ENCODE measurements at places on chromosomes 1 and 21.

DNA sequence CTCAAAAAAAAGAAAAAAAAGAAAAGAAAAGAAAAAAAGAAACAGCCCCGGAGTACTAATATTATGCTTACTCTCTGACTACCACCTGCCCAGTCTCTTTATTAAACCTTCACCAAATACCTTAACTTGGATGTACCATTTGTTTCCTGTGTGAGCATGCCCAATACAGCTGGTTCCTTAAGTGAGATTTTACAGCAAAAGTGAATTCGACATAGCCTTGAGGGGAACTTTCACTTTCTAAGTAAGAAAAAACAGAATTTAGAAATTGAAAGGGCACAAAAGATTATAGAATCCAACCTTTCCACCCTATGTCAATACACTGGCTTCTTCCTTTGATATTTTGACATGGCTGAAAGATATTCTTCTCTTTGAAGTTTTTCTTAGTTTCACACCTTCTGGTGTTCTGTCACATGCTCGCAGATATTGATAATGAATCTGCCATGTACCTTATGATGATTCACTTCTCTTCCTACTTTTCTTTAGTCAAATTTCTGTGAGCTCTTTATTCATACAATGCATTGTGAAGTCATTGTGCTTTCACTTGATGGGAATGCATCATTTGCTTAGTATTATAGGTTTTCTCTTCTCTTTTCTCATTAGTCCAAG, 5.2 kb upstream of the GIPC2 start:
- no peak for DNase-seq

DNA sequence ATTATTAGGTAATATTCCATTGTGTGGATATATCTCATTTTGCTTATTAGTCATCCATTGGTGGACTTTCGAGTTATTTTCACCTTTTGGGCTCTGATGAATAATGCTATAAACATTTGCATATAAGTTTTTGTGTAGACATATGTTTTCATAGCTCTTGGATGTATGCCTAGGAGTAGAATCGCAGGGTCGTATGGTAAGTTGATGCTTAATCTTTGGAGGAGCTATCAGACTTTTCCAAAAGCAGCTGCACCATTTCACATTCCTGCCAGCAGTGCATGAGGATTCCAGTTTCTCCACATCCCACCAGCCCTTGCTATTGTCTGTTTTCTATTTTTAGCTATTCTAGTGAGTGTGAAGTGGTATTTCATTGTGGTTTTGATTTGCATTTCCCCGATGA, 120.3 kb upstream of the TMEM51 start:
- no peak for DNase-seq

DNA sequence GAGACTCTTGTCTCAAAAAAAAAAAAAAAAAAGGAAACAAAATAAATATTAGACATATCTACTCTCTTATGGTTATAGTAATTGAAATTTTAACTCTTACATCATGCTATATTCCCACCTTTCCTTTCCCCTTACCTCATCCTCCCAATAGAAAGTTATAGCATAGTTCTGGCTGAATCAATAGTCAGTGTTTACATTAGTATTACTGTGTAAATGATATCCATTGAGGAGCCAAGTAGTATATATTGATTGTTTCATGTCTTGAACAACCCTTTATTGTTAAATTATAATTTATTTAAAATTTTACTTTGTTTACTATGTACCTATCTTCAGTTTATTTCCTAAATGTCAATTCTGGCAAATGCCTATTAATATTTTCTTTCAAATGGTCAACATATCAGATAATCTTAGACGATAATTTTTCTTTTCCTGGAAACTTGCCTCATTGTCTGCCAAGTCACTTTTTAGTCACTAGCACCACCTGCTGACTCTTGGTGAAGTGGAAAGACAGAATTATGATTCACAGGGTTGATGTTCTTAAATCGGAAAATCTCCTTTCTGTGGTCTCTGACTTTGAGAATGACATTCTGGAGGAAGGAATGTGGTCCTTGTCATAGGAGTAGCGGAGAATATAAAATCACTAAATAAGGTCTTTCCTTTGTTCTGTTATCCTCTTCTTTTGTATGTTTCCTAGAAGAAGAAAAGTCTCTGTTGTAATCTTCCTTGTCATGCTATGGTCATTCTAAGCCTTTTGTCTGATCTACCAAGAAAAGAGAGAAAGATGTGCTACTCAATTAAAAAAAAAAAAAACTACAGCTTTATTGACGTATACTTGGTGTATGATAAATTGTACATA, 8.6 kb downstream of the HJV start:
- no peak for DNase-seq

DNA sequence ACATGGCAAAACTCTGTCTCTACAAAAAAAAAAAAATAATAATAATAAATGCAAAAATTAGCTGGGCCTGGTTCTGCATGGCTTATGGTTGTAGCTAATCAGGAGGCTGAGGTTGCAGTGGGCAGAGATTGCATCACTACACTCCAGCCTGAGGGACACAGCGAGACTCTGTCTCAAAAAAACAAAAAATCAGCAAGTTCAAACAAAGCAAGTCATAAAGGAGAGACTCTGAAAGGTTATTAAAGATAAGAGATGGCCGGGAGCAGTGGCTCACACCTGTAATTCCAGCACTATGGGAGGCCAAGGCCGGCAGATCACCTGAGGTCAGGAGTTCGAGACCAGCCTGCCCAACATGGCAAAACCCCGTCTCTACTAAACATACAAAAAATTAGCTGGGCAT, 28.8 kb downstream of the COP1 start:
- DNase-seq: no peak

GRCh38 chr1:185439727-185440415, 122.8 kb upstream of the IVNS1ABP start:
- no peak for DNase-seq

GRCh38 chr1:58979086-58979485, 195.2 kb upstream of the JUN start:
- no peak for DNase-seq

DNA sequence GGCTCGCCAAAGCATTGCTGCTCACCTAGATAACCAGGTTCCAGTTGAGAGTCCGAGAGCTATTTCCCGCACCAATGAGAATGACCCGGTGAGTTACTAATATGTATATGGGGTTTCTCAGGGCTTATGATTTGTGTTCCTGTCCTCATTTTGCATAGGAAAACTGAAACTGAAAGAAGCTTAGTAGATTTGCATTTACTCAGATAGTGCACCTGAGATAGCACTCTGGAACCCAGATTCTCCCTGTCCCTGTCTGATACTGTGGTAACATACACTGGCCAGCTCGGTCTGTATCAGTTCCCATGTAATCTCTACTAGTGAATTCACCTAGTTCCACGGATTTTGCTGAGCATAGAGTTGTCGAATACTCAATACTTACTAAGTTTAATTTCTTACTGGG, 28.1 kb downstream of the DAP3 start:
- DNase-seq: no peak

GRCh38 chr1:227273557-227273956, 44.7 kb downstream of the CDC42BPA start:
- DNase-seq: no peak

DNA sequence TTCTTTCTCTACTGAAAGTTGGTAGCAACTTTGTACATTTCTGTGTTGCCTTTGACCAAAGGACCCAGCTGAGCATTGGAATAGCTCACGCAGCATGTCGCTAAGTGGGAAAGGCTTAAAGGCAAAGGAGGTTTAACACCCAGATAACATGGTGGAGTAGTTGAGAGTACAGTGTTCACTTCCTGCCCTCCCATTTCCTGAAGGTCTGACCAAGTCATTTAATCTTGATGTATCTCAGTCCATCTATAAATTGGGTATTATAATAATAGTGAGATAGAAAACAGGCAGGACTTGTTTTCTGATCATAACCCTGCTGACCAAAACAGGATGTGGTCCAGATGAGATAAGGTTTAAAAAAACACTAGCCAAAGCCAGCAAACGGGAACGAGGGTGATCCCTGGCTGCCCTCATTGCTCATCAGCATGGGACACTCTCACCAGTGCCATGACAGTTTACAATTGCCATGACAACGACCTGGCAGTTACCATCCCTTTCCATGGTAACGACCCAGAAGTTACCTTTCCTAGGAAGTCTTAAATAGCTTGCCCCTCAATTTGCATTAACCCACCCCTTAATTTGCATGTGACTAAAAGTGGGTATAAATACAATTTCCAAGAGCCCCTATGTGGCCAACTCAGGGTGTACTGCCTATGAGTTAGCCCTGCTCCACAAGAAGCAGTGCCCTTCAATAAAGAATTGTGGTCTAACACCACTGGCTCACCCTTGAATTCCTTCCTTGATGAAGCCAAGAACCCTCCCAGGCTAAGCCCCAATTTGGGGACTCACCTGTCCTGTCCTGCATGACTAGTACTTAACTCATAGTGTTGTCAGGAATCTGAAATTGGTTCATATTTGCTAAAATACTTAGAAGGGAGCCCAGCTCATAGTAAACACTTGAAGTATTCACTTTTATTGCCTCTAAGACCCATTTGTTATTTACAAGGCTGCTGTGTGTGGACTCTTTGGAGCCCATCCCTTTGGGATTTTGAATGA, 28.4 kb upstream of the FHAD1 start:
- DNase-seq: no peak

- no peak for DNase-seq
These were observed 140.5 kb downstream of the SLC44A5 start for GRCh38 chr1:75470448-75470847.

- DNase-seq: no peak
These were observed 486.5 kb downstream of the SIPA1L2 start for GRCh38 chr1:232143315-232143886.

DNA sequence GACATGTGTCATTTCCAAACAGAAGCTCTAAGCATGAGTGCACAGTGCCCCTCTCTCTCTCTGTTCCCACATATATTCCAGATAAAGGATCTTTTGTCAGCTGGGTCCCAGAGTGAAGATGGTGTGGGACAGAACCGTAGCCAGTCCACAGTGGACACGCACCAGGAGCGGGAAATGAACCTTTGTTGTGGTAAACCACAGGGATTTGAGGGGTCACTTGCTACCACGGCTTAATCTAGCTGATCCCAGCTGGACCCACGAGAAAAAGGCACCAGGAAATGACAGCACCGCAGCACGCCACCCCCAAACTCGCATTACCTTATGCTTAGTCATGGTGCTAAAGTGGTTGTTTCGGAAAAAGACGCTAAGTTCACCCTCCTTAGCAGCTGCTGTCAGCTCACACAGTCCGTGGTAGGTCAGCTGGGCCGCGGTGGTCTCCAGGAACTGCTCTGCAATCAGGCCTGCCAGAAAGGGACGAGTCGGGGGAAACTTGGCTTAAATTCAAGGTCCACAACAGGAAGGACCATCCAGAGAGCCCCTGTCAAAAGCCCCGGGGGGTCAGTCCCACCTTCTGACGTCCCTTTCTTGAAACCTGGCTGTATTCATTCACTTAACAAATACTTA, 7.5 kb downstream of the MINDY1 start:
- DNase-seq: no peak

- no peak for DNase-seq
These were observed 1084.2 kb upstream of the NCAM2 start for GRCh38 chr21:19914028-19914427.

GRCh38 chr1:3903141-3904005, 3.3 kb upstream of the C1orf174 start:
- DNase-seq: no peak

- no peak for DNase-seq
These were observed 398.2 kb upstream of the RGS18 start for GRCh38 chr1:191760016-191760415.

DNA sequence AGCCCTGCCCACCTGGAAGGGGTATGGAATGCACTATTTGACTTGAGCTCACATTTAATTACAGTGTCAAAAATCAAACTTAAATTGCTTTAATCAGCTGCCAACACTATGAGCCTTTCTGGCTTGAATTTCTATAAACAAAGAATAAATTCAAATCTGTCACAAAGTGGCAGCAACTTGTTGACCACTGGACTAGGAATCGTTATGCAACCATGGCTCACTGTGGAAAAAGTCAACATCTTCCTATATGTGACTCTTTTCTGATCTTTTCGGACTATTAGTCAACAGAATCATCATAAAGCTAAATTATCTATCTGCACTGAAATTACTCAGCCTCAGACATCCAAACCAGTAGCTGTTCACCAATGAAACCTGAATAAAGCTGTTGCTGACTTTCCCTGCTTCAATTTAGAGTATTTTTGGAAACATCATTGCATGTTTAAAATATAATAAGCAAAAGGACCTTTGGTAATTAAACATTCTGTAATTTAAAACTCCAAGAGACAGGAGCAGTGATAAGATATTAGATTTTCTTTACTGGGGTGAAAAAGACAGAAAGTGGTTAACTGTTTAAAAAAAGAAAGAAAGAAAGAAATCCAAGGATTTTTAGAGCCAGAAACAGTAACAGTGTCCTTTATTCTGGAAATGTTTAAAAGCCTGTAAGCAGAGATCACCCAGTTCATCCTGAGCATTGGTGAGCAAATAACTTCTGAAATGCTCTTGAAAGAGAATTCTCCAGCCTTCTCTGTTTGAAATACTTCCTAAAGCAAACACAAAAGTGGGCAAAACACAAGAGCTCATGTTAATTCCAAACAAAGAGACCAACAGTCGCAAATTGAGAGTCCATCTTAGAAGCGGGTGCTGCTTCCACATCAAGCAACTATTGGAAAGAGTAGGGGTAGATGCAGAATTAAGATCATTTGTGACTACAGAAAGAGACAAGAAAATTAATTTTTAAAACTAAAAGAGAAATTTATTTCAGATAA, 26.2 kb upstream of the ERG start:
- DNase-seq: no peak

DNA sequence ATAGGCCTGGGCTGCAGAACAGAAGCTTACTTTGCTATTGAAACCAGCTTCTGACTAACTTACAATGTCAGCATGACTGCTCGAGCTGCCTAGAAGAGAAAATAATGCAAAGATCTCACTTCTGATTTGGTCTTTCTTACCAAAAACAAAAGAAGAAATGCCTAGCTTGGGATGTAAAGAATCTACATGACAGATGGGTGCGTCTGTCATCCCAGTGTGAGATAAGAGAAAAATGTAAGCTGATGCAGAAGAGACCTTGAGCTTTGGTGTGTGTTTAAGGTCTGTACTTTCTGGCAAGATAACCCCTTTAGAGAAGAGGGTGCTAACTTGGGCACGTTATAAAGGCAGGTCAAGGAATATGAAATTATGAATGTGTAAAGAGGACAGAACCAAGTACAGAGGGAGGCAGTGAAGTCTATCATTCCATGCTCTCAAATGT, 3.6 kb downstream of the FAM20B start:
- DNase-seq: no peak

- no peak for DNase-seq
These were observed 28.1 kb downstream of the MDM4 start for GRCh38 chr1:204544321-204544720.

- no peak for DNase-seq
These were observed 14.4 kb downstream of the STUM start for GRCh38 chr1:226562989-226563388.

DNA sequence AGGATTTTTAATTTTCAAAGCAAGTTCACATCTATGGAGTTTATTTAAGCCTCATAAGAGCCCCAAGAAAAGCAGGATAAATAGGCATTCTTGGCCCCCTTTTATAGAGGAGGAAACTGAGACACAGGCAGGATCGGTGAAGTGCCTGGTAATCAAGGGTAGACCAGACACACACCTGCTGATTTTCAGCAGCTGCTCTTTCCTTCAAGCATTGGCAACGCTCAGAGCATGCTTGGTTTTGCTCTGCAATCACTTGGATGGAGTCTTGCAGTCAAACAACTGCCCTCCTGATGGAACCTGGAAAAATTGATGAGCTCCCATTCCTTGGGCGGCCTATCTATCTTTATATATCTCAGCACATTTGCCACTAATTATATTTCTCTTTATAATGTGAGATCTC, 478.9 kb upstream of the CAMK1G start:
- DNase-seq: no peak

GRCh38 chr21:27631471-27631870, 664.6 kb upstream of the ADAMTS5 start:
- no peak for DNase-seq

Measured in liver (tissue), 10 donors.